Dermis lymphatic vessel endothelial cell (primary cell): ENCODE measurements at places on chromosomes 6 and 20. TPM values are rescaled to one million over a fixed set of nuclear protein-coding genes. Genes with fewer than 3 reads are reported as not detected.

PSORS1C2 gene
- total RNA-seq = not detected in 2 replicates

BTN1A1 gene
- total RNA-seq = not detected in 2 replicates

RAB44 gene
- total RNA-seq = not detected in 2 replicates

CEP162 gene
- 2.1 and 7.0 TPM in 2 replicates for total RNA-seq

DCDC2 gene
- not detected in 2 replicates for total RNA-seq

FOXQ1 gene
- total RNA-seq = not detected in 2 replicates

GPX5 gene
- total RNA-seq = not detected in 2 replicates

TMEM74B gene
- total RNA-seq = 0.60 and 0.98 TPM in 2 replicates

NFKBIE gene
- 6.9 and 8.0 TPM in 2 replicates for total RNA-seq

JPH2 gene
- 0.22 TPM in 1 of 2 replicates, not detected in the other for total RNA-seq
